GM20000 (cell line): ENCODE measurements at places on chromosomes 7 and 10.

GRCh38 chr10:79292891-79293746 is 54.1 kb upstream of the PPIF start:
- peak; percentile 72 for DNase-seq

- DNase-seq, result peak; percentile 8
These were observed 137.9 kb upstream of the HDAC9 start for GRCh38 chr7:18357691-18358090.

GRCh38 chr10:43253461-43254198 is 13.2 kb downstream of the RASGEF1A start:
- no peak for DNase-seq

DNA sequence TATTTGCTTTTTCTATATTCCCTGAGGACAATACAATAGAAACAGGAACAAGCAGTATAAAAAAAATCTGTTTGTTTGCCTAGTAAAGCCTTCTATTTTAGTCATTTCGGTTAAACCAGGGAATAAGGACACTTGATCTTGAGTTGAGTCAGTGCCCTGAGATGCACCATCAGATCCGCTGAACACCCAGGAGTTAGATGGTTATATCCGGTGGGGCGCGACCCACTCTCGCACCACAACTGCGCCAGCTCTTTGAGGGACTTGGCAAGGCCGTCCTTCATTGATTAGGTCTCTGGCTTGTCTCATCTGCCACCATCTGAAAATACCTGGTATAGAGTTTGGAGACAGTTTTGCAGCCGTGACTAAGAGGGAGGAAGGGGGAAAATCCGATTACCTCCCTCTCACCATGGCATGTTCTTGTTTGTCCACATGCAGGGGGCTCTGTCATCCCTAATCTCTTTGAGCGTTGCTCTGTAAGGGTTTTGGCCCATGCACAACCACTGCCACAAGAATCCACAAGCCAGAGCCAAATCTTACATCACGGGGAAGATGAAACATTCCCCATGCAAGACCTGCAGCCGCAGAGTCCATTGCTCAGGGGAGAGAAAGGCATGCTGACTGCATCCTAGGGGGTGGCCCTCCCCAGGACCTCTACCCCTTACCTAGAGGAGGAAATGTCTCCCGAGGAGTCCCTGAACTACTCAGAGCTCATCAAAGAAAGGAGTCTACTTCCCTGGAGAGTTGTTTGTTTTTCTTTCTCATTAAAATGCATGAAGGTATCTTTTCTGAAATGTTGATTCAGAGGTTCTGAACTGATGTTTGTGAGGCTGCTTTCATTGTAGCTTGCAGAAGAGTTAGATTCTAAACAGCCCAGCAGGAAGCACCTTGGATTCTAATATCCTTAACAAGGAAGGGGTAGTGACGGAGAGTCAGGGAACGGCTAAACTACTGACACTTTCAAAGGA is 101.6 kb upstream of the FAM171A1 start:
- DNase-seq, result no peak

DNA sequence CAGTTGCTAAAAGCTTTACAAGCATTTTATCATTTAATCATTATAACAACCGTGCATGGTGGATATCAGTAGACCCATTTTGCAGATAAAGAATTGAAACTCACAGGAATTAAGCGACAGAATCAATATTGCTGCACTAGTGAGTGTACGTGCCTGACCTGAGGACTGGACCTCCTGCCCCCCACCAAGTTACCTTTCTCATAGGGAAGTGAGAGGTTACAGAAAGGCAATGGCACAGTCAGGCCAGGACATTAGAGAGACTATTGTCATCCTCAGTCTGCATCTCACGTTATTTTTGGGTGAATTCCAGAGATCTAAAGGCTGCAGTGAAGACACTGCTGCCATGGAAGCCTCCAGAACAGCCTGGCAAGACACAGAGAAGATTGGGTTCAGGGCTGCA is 80.9 kb downstream of the WDFY4 start:
- no peak for DNase-seq

DNA sequence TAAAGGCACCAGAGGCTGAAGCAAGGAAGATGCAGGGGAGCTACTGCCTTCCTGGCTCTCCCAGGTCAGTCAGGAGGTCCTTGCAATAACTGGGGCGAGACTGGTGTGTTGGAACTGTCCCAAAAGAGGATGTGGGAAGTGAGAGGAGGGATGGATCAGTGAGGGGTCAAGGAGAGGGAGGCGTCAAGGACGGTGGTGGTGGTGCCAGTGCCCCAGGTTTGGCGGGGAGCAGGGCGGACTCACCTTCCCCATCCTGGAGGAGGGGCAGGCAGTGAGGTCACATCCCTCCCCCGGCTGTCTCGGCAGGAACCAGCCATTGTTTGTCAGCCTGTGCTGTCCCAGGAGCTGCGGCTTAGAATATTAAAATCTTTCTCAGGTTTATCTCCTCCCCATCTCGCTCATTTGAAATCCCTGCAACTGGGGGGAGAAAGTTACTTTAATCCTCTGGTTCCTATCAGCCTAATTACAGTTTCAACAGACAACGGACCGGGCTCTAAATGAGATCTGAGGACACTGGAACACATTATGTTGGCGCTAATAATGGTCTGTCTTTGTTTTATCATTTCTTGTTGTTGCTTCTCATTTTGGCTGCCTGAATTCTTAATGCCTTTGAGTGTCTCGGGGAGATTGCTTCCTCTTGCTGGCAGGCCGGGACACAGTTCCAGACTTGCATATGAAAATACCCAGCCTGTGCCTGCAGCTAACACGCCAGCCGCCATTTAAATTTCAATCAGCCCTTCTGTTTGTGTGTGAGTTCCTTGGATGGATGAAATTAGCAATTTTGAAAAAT is 387.5 kb downstream of the RPS24 start:
- no peak for DNase-seq

DNA sequence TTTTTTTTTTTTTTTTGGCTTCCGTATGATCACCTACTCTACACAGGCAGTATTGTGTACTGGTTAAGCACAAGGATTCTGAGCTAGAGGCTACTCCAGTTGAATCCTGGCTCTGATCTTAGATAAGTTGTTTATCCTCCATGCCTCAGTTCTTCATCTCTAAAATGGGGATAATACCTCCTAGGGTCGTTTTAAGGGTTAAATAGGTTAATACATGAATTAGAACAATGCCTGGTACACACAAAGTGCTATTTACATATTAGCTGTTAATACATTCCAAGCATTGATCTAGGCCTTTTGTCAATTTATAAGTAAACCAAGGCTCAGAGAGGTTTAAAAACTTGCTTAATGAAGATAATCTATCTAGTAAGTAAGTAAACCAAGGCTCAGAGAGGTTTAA is 59.0 kb downstream of the ST7 start:
- DNase-seq, result no peak
